ENCODE measurements at places on chromosomes 6 and 20. TPM values are rescaled to one million over a fixed set of nuclear protein-coding genes. Genes with fewer than 3 reads are reported as not detected.

Gene SYTL3
- 3.0 TPM for total RNA-seq

Gene KCNS1
- total RNA-seq = 1.7 TPM

Gene THBS2
- 11.3 TPM for total RNA-seq

Gene SDC4
- total RNA-seq = 0.98 TPM

Gene PRR18
- total RNA-seq = 0.25 TPM

Gene SEL1L2
- total RNA-seq = under 0.01 TPM

Gene ZBTB2
- 5.9 TPM for total RNA-seq

Gene OPRM1
- total RNA-seq = 0.98 TPM

Gene OR12D3
- not detected for total RNA-seq

Gene SIRPD
- total RNA-seq = not detected

Gene DSN1
- total RNA-seq = 4.2 TPM
